ENCODE measurements at places on chromosomes 5 and 9.
A peak's percentile ranks its signal among the peaks of the same experiment; 100 is the strongest.

DNA sequence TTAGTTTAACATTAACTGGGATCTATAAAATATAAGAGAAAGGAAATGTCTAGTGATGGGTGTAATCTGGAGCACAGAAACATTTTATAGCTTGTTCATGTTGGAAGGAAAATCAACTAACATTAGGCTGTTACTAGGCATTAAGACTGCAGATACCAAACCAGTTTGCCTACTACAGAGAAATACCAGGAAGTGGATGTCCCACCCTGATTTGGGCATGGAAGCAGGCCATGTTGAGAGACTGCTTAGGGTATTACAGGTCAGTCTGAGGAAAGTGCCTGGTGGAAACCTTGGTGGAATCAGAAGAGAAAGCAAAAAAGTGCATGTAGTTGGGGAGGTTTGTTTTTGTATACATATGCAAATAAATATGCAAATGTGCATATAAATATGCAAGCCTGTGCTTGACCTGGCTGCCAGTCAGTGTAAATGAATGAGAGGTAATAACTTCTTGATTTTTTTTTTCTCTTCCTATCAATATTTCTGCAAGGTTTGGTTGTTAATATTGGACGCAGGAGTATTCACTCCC is 9.6 kb upstream of the CCDC112 start:
- DNase-seq = no peak

GRCh38 chr9:133378408-133378962 is 2.3 kb downstream of the STKLD1 start:
- DNase-seq = no peak

- peak; percentile 71 for DNase-seq
Observed at GRCh38 chr5:103487218-103487617, 75.4 kb downstream of the NUDT12 start.

GRCh38 chr9:115292584-115293279 is 174.8 kb upstream of the TNC start:
- no peak for DNase-seq
